ENCODE measurements at places on chromosomes 12 and 14.

- no peak for DNase-seq
These were observed 49.2 kb downstream of the FGD4 start for GRCh38 chr12:32448586-32448985.

GRCh38 chr12:8057306-8057705 lies 8.9 kb downstream of the C3AR1 start:
- DNase-seq, result no peak

GRCh38 chr14:51160871-51161270 lies 66.0 kb upstream of the TRIM9 start:
- DNase-seq, result no peak

DNA sequence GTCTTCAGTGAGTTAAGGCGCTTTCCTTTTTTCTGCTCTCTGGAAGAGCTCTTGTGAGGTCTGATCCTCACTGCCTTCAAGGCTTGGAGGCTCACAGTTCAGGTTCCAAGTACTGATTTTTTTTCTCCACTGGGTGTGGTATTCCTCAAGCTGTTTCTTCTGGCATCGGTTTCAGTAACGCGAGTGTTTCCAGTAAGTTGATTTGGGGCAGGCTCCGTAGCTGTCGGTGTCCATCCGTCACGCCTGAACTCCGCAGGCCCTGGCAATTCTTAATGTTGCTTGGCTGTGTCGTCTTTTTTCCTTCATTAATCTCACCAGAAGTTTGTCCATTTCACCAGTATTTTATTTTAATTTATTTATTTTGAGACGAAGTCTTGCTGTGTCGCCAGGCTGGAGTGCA lies 30.6 kb downstream of the LRCOL1 start:
- no peak for DNase-seq

DNA sequence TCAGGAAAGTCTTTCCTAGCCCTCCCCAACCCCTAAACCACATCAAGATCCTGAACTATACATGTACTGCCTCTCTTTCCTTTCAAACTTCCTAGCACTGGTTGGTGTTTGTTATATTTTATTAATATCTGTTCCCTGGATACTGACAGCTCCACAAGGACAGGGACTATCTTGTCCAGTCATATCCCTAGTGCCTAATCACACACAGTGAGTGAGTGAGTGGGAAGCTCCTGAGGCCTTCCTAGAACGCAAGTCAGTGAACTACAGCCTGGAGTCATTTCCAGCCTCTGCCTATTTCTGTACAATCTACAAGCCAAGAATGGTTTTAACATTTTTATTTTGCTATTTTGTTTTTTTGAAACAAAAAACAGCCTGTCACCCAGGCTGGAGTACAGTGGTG lies 7.5 kb upstream of the ACTR6 start:
- DNase-seq, result no peak

DNA sequence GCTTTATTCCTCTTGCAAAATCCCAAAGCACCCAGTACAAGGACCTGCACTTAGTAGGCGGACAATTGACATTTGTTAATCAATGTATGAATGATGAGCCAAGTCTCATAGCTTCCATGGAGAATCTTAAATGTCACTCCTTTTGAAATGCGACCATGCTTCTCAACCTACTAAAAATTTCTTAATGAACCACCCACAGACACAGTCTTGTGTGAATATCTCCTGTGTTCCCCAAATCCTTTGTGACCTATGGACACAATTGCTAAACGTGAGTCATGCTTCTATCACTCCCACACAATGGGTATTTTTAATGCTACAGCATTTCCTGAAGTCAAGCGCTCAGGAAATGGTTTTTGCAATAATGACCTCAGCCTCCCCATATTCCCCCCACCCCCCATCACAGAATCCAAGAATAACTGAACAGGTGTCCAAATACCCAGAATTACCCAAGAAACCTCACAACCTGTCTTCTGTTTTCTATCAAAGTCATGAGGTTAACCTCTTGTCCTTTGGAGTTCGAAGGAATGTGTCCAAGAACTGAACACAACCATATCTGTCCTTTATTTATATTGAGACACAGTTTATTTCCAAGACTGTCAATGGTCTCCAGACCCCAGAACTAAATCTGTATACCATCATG lies 163.6 kb upstream of the PLEKHG7 start:
- DNase-seq, result peak; percentile 34

GRCh38 chr12:62933602-62934238 lies 1.2 kb downstream of the PPM1H start:
- DNase-seq, result no peak

DNA sequence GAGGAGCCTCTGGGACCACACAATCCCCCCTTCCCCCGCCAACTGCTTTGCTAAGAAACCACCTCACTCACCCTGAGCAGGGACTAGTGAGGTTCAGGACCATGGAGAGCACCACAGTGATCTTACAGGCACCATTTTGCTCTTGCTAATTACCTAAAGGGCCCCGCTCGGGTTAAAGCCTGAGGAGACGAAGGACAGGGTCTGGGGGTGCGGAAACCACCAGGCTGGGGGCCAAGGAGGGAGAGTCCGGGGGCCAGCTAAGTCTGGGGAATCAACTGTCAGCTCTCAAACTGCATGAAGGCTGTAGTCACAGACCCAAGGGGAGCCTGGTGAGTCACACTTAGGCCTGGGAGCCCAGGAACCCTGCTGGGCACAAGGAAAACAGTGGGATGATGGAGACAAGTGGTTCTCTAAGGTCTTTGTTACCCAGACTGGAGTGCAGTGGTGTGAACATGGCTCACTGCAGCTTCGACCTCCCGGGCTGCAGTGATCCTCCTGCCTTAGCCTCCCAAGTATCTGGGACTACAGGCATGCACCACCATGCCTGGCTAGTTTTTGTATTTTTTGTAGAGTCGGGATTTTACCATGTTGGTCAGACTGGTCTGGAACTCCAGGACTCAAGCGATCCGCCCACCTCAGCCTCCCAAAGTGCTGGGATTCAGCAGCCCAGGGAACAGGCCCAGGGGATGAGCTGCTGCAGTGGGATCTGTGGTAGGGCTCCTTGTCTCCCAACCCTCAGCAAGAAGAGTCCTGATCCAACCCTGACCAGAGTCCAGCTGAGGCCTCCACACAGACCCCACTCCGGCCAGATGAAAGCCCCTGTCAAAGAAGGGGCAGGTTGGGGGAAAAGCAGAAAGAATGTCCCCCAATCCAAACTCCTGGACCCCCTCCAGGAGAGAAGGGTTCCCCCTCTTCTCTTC lies 98.8 kb downstream of the CALM1 start:
- peak; percentile 19 for DNase-seq

DNA sequence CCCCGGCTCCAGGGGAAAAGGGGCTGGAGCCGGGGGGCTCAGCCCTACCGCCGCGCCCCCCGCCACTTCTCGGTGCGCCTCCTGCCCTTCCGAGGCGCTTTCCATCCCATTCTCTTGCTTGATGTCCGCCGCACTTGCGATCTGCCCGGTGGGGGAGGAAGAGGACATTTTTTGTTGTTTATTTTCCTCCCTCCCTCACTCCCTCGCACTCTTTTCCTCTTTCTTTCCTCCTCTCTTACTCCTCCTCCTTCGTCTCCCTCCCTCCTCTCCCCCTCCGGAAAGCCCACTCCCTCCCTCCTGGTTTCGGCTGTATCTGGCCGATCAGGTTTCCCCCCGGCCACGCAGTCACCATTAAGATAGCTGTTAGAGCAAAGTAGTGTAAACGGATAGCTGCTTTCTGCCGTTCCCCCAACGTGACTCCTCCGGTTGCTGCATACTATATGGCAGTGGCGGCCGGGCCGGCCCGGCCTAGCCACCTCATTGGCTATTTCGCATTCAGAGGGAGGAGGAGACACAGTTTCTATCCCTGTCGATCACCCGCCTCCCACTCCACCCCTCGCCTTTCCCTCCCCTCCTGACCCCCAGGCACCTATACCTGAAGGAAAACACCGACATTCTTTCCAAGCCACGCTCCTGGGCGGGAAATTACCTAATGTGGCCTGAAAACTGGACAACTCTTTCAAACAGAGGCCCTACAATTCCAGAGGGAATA lies at the start of gene SIX4:
Gene SIX4, minus strand, starts transcription at position 445 of the 712 bp plus-strand sequence. Its CDS starts 277 bp downstream, at position 168.
- DNase-seq, result no peak

DNA sequence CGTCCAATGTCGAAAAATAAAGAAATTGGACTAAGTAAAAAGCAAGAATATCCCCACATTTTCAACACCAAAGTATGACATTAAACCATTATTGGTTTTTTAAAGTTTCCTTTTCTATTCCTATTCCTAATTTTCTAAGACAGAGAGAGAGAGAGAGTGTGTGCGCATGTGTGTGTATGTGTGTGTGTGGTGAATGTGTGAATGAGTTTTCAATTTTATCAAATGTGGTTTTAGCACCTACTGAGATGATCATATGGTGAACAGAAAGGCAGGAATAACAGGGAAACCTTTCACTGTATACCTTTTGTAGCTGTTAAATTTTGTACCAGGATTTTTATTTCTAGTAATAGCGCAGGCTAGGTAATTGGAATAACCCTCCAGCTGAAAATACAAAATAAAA lies 80.4 kb upstream of the RAP1B start:
- DNase-seq, result no peak
